Lung (tissue), 17 donors: ENCODE measurements at places on chromosomes 2 and 18. TPM values are rescaled to one million over a fixed set of nuclear protein-coding genes. Genes with fewer than 3 reads are reported as not detected.

Gene HOXD13
- polyA plus RNA-seq: not detected

Gene CRYGD
- polyA plus RNA-seq: not detected

Gene PLB1
- polyA plus RNA-seq: 10.3 TPM

Gene GALNT1
- 32.1 TPM for polyA plus RNA-seq

Gene DNAH6
- polyA plus RNA-seq: 1.9 TPM

Gene TRABD2A
- polyA plus RNA-seq: 2.6 TPM
